M059J (cell line): ENCODE measurements at places on chromosomes 2 and 18.
A peak's percentile ranks its signal among the peaks of the same experiment; 100 is the strongest.

DNA sequence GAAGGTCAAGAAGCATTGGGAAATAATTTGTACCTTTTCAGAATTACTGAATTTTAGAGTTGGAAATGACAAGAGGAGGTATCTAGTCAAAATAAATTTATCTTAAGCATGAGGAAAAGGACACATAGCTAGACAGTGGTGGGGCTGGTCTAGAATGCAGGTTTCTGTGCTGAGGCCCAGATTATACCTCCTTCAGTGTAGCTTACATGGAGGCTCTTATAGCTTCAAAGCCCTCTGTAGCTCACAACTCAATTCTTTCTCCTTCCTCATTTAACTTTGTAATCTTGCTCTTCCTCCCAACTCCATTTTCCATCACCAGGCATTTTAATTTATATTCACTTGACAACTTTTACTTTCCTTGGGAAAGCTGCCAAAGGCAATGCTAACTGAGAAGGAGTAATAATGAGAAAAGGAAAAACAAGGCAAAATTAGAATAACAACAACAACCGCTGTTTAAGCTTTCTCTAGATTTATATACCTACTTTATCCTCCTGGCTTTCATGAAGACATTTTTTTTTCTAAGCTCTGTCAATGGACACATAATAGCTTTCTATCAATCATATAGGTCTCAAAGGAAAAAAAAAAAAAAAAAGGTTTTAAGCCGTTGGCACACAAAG is 58.5 kb downstream of the CLHC1 start:
- DNase-seq: no peak

GRCh38 chr18:22670914-22671313 is 253.2 kb upstream of the CTAGE1 start:
- DNase-seq: no peak

DNA sequence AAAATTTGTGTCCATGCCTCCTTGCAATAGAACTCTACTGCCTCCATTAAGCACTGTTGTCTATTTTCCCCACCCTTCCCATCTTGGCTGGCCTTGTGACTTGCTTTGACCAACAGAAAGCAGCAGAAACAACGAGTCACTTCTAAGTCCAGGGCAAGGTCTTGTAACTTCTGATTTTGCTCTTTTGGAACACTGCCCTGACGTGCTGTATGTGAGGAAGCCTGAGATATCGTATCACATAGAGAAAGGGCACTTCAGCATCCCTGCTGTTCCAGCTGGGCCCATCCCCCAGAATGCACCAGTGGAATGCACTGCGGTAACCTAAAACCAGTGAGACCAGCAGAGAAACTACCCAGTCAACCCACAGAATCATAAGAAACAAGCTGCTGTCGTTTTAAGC is 28.1 kb downstream of the NCKAP1 start:
- peak; percentile 50 for DNase-seq

- DNase-seq: peak; percentile 48
These were observed at the start of gene MCFD2 for GRCh38 chr2:46915281-46915810. TSS of gene MCFD2 (minus strand) at chr2:46915806. CDS start at chr2:46909171, 6,635 bp downstream.

GRCh38 chr2:232884549-232885263 is 14.6 kb downstream of the SNORC start:
- no peak for DNase-seq

DNA sequence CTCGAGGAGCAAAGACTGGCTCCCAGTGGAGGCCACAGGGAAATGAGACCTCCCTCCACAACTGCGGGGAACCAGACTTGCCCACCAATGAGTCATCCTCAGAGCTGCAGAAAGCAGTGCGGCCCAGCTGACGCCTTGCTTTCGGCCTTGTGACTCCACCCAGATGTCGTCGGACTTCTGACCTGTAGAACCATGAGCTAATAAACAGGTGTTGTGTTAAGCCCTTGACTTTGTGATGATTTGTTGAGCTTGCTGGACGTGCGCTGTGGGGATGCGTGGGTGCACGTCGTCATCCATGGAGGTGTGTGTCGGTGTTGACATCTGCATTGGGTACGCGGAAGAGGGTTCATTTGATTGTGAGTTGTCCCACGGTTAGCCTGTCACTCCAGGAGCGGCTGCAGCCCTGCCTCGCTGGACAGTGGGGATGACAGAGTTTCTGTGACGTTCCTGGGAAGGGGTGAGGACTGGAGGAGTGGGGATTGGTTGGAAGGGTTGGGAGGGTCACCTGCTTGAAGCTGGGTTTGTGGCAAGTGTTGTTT is 154.1 kb downstream of the SH3BP4 start:
- no peak for DNase-seq

GRCh38 chr2:99000708-99001107 is 64.7 kb upstream of the CRACDL start:
- DNase-seq: no peak

- DNase-seq: peak; percentile 68
These were observed 1.7 kb downstream of the PAX3 start for GRCh38 chr2:222296911-222297599.

DNA sequence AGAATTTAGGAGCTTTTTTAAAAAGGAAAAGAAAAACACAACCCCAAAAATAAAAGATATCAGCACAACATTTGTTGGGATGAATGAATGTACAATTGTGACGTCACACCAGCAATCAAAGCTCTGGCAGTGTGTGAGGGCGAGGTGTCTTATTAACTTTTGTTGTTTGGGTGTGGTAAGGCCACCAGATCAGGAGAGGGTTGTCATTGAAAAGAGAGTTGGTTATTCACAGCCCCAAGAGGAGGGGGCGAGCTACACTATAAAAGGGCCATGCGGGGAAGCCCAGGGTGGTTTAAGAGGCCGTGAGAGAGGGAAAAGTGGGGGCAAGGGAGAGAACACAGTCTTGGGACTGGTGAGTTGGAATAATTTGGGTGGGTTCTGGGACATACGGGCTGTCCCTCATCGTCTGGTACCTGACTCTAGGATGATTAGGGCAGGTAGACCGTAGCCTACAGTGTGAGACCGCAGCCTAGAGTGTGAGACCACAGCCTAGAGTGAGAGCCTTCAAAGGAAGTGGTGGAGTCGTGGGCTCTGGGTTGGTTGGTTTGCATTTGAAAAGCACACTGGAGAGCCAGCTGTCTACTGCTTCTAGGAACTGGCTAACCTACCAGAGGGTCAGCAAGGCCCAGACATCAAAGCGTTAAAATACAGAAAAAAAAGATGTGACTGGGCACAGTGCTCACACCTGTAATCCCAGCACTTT is 128.4 kb downstream of the INO80D start:
- no peak for DNase-seq

DNA sequence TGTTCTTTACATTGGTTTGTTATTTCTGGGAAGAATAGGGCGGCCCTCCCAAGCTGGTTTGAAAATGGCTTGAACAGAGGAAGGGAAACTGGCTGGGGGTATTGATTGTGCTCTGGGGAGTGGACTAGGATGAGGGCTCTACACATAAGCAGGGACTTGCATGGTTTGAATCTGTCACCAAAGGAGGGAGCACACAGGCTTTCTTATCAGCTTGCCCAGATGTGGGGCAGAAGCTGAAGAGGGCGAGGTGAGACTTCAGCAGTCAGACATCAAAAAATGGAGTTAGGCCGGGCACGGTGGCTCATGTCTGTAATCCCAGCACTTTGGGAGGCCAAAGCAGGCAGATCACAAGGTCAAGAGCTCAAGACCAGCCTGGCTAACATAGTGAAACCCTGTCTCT is 7.2 kb upstream of the RAB12 start:
- DNase-seq: no peak

DNA sequence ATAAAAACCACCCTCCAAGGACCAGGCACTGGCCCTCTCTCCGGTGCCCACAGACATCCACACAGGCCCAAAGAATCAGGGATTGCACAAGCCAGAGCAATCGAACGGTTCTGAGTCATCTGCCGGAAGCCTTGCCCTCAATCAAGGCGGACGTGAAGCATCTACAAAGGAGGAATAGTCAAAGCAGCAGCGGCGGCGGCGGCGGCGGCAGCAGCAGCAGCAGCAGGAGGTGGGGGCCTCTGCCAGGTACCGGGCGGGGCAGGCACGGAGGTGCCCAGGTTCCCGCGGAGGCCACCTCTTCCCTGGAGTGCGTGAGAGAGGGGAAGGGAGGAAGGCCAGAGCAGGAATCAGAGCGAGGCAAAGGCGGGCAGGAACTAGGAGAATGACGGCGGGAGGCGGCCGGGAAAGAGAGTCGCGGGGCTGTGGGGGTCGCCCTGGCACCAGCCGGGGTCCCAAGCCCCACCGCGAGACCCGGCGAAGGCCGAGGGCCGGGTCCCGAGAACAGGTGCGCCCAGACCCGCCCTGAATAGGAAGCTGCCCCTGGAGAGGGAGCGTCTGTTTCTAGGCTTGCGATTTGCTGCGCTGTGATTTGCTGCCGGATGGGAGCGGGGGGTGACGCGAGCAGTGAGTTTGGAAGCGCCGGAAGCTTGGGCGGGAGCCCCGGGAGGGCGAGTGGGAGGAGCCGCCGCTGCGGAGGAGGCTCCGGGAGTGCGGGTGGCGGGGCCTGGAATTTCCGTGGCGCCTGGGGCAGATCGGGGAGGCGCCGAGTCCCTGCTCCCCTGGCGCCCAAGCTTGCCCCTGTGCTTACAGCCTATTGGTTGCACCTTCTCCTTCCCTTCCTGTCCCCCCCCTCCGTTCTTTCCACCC is at the start of gene SERPINB8:
Gene SERPINB8 (plus strand): TSS at position 140 of the 867 bp plus-strand sequence. CDS start 8,228 bp downstream, outside the sequence.
- DNase-seq: peak; percentile 96

DNA sequence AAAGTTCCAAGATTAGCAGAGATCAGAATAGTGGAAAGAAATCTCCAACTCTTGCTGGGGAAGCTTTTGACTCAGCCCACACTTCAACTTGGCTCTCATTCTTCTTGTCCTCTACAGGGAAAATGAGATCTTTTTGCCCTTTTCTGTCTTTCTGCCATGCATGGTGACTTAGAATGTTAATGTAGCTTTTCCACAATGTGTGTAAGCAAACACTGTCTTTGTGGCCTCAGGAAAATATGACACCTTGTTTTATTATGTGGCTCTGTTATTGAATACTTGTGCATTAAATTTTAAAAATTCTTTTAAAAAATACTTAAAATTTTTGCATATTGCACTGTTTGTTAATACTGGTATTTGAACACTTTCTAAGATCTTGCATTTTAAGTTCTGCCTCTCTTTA is 65.4 kb upstream of the WDR75 start:
- DNase-seq: no peak

- DNase-seq: no peak
These were observed 19.7 kb upstream of the AFF3 start for GRCh38 chr2:100161945-100162620.

- no peak for DNase-seq
These were observed 6.2 kb downstream of the ASAP2 start for GRCh38 chr2:9212661-9213411.

DNA sequence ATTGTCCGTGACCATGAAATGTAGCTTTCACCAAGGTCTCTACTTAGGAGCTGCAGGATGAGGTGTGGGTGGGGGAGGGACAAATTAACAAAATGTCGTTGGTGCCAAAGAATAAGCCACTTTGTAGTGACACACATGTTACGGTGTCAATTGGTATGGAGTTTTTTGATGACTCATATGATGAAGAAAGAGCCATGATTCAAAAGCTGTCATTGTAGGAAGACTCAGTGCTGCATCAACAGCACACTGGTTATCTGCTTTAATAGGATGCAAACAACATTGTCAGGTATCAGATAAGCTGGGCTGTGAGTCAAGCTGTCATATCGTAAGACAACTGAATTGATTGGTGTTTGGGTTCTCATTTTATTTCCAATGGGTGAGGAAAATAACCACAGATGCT is 36.6 kb upstream of the BOD1L2 start:
- no peak for DNase-seq
